ENCODE measurements at places on chromosomes 4 and X.

- DNase-seq: no peak
These were observed 10.2 kb downstream of the HGFAC start for GRCh38 chr4:3451956-3452355.

DNA sequence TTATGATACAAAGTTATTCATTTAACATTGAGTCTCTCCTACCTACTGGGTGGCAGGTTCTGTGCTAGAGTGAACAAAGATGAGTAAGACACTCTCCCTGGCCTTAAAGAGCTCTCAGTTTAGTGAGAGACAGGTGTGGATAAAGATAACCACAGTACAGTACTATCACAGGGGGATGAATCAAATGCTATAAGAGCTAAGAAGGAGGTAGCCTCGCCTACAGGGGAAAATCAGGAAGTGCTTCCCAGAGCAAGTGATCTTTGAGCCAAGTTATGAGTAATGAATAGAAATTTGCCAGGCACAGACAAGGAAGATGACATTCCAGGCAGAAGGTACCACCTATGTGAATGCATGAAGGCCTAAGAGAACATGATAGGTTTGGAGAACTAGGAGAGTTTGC lies 3.4 kb upstream of the IGBP1 start:
- no peak for DNase-seq

- no peak for DNase-seq
These were observed 79.7 kb downstream of the ABCB7 start for GRCh38 chrX:75076429-75076828.

- no peak for DNase-seq
These were observed 89.1 kb downstream of the RELL1 start for GRCh38 chr4:37597034-37597433.

DNA sequence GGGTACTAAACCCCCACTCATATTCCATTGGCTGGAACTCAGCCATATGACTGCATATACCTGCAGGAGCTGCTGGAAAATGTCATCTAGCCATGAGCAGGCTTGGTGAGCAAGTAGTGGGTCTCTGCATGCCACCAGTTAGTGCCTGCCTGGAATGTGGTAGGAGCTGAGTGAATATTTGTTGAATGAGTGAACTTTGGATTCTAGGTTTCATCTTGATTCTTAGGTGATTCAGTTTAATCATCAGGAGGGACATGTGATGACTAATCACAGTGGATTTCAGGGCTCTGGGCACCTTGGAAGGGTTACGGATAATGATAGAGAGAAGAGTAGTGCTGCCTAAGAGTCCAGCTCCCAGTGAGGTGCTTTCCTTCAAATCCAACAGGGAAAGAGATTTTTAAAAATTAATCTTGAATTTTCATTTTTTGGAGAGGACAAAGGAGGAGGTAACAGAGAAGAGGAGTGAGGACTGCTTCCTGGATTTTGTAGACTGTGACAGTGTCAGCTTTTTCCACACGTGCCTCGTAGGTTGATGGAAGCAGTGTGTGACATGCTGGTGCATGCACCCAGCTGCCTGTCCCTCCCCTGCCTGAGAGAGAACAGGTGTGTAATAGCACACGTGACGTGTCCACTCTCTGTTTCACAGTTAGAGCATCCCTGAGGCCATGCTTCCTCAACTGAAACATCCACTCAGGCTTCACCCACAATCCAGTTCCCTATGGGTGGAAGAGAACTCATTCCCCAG lies 30.4 kb downstream of the NHS start:
- no peak for DNase-seq

DNA sequence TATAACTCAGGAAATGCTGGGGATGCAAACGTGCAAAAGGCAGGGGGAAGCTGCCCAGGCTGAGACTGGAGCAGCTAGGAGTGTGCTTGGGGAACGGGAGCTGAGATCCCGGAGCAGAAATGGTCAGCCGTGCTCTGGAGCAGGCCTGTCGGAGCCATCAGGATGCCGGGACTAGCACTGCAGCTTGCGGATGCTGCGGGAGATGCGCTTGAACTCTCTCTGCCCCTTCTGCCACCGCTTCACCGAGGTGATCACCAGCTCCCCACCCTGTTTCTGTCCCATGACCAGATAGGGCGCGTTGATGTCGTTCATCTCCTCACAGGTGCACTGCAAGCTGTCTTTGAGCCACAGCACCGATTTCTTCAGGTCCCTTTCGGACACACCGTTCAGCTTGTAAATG lies 7.6 kb downstream of the SFRP2 start:
- no peak for DNase-seq

- no peak for DNase-seq
These were observed 553.5 kb downstream of the TRAM1L1 start for GRCh38 chr4:116531870-116532269.

- no peak for DNase-seq
These were observed 187.6 kb downstream of the MAML3 start for GRCh38 chr4:139966383-139966782.

DNA sequence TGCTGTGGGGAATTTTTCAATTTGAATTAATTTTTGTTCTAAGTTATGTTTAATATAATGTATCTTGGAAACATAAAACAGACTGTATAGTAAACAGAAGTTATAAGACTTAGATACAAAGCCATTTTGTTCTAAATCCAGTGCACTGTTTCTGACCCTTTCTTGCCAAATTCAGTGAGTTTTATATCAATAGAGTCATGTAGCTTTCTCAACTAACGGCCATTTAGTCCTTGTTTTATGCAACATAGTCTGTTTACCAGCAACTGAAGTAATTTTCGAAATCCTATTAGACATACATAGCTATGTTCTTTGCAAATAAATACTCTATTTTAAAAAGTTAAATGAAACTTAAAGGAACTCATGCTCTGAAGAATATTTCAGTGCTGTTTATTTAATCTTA lies 242.8 kb downstream of the ADGRL3 start:
- DNase-seq: no peak

- DNase-seq: peak; percentile 78
These were observed 571 bp downstream of the CCNI start for GRCh38 chr4:77074981-77075855.

DNA sequence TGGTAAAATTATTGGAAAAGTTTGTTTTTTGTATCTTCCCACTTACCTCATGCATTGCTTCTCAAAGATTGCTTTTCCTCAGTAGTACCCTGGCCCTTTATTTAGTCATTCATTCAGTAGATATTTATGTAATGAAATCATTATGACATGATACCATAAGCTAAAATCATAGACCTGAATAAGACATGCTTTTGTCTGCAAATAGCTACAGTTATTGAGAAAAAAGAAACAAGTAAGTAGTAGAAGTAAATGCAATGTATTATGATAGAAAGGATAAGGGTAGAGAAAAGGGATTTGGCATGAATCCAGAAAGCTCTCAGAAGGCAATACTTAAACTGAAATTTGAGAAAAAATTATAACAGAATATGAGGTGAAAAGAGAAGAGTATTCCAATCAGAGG lies 352.5 kb downstream of the GPM6A start:
- DNase-seq: no peak

GRCh38 chr4:87275311-87275710 lies 47.4 kb downstream of the HSD17B13 start:
- no peak for DNase-seq

- no peak for DNase-seq
These were observed 965.4 kb upstream of the GRIA3 start for GRCh38 chrX:122218666-122219065.
